ENCODE measurements at places on chromosomes 5 and 9.

DNA sequence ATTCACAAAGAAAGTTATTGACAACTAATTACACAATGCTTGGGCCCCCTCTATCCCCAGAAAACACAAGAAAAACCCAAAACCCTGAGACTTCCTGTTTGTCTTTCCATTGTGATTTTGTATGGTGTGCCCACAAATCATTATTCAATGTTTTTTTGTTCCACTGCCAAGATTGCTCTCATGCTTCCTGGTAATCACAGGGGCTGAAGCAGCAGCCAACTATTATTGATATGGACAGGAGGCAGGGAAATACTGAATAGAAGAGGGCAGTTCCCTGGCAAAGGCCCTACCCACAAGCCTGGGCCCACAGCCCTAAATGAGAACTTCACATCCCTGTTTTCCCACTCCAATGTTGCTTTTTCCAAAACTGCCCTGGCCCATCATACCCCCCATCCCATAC is 21.5 kb upstream of the RFK start:
- DNase-seq: no peak

- DNase-seq: no peak
Observed at GRCh38 chr5:171601266-171601881, 181.9 kb downstream of the FGF18 start.

DNA sequence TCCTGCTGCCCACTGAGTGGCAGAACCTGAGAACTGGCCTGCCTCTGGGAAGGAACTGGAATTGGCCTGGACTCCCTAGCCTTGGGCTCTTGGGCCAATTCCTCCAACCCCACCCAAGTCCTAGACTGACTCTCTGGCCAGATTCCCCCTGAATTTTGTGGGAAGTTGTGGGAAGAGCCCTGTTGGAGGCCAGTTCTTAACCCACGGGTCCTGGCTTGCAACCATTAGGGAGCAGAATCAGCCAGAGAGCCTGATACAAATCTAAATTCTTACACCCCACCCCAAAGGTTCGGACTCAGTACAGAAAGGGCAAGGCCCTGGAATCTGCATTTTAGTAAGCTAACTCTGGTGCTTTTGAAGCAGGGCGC is 125.3 kb upstream of the SLC25A48 start:
- no peak for DNase-seq

DNA sequence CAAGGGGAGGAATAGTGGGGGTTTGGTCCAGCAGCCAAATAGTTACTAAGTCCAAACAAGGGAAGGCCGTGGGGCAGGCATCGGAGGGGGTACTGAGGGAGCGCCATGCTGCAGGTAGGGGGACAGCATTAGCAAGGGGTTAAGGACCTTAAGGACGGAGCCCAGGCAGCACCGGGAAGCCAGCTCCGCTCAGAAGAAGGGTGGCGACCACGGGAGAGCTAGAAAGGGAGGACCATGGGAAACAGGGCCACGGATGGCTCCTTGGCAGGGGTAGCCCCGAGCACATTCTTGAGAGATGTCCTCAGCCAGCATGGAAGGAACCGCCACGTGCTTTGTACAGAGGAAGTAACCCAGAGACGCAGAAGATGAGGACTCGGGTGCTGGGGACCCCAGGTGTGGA is 76.2 kb upstream of the STXBP1 start:
- peak; percentile 50 for DNase-seq

DNA sequence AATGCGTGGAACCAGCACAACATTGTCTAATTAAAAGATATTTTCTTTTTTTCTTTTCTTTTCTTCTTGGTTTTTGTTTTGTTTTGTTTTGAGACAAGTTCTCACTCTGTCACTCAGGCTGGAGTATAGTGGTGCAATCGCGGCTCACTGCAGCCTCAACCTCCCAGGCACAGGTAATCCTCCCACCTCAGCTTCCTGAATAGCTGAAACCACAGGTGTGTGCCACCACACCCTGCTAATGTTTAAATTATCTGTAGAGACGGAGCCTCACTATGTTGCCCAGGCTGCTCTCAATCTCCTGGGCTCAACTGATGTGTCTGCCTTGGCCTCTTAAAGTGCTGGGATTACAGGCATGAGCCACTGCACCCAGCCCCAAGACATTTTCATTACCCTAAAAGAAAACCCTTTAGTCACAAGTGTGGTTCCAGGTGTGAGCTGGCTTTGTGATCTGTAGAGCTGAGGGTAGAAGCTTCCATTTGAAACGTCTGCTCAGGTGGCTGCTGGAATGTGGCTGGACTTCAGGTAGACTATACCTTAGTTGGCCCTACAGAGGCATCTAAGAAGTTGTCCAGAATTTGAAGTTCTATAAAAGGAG is 19.1 kb upstream of the NEK6 start:
- DNase-seq: no peak

- no peak for DNase-seq
Observed at GRCh38 chr5:10352430-10353240, 860 bp upstream of the MARCHF6 start.

DNA sequence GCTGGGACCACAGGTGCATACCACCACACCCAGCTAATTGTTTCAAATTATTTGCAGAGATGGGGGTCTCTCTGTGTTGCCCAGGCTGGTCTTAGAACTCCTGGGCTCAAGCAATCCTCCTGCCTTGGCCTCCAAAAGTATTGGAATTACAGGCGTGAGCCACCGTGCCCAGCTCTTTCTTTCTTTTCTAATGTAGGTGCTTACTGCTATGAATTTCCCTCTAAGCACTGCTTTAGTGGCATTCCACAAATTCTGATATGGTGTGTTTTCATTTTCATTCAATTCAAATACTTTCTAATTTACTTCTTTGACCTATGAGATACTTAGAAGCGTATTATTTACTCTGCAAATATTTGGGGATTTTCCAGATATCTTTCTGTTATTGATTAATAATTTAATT is 14.9 kb downstream of the HMGXB3 start:
- DNase-seq: no peak

DNA sequence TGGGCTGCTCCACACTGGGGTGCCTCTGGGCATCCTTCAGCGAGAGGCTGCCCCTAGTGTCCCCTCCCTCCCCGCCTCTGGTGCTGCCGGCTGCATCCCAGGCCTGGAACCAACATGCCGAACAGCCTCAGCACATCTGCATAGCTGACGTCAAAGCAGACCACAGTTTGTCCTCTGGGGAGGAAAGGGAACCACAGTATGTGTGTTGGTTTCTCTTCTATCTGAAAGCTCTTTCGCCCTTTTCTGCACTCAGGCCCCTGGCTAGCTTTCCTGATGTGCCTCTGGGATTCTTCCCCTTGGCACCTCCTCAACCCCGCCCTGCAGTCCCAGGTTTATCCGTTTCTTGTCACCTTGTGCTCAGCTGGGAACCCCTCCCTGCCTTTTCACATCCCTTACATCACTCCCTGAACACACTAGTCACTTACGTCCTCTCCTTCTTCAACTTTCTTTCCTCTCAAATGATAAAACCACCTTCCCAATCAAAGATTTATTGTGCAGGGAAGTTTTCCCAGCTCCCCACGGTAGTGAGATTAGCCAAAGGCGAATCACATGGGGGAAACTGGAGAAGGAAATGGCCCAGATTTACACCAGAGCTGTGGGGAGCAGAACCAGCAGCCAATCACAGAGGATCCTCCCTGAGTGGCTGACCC is 35.5 kb upstream of the B4GALT1 start:
- DNase-seq: no peak

DNA sequence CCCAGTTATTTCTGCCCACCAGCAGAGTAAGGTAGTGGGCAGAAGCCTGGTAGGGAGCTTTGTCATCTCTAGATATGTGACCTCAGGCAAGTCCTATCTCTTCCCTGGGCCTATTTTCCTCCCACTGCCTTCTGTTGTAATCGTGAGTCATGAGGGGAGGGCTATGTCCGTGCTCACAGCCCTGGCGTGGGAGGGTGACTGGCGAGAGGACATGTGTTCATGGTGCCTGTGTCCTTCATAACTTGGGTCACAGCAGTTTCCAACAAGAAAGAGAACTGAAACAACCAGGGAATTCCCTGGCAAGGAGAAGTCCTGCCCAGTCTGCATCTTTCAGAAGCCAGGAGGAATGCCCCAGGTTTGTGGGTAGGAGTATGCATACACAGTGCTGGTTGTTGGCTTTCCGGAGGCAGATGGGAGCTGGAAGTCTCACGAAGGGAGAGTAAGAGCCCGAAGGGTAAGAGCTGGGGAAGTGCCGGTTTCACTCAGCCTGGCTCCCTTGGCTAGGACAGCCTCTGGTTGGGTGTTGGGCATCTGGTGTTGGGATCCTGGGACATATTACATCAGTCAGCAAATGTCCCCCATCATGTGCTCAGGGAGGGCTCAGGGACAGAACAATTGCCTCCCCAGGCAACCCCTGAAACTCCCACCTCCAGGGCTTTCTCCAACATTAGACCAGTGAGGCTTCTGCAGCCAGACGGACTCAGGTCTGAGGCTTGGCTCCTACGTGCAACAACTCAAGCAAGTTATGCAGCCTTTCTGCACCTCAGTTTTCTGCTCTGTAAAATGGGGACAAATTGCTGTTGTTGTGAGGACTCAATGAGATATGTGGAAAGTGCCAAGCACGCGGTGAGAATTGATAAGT is 4.3 kb upstream of the TIFAB start:
- DNase-seq: peak; percentile 86

DNA sequence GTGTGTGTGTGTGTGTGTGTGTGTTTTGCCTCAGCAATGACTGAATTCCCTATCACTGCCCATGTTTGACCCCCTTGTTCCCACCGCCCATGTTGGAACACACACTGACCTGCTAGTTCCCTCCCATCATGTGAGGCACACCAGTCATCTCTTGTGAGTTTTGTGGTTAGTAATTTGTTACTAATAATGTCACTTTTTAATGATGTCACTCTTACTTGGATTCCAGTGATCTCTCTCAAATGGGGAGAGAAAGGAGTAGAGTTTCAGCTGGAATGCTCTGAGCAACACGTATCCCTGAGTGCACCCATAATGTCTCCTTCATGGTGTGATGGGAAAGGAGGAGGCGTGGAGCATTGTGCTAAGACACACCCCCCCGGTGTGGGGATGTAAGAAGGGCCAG is 172.6 kb downstream of the SH3GL2 start:
- DNase-seq: no peak

- DNase-seq: no peak
Observed at GRCh38 chr9:135320943-135321342, 158.6 kb upstream of the PPP1R26 start.

DNA sequence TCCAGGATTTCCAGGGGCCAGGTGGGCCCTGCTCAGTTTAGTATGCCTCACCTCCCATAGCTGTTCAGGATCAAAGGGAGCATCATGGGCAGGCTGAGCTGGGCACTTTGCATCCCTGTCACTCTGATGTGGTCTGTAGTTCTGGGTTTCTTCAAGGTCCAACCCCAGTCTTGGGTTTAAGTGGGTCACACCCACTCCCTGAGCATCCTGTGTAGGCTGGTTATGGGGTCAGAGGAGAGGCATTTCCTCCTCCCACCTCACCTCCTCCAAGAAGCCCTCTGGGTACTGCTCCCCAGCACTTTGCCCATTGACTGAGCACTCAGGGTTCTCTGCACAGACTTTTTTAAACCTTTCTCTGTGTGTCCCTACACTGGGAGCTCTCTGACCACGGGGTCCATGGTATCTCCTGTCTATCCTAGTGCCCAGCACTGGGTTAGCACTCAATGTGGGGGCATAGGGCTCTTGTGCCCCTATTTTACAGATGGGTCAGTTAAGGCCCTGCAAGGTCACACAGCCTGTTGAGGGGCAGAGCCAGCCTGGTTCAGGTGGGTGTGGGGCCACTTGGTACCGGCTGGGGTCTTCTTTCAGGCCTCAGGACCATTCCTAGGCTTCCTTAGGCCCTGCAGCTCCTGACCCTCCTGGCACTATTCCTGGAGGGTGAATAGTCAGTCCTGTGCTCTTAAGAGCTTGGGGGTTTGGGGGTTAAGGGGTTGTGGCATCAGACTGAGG is 19.0 kb downstream of the CXXC5 start:
- peak; percentile 61 for DNase-seq

- no peak for DNase-seq
Observed at GRCh38 chr9:128383791-128384190, 12.6 kb downstream of the URM1 start.

DNA sequence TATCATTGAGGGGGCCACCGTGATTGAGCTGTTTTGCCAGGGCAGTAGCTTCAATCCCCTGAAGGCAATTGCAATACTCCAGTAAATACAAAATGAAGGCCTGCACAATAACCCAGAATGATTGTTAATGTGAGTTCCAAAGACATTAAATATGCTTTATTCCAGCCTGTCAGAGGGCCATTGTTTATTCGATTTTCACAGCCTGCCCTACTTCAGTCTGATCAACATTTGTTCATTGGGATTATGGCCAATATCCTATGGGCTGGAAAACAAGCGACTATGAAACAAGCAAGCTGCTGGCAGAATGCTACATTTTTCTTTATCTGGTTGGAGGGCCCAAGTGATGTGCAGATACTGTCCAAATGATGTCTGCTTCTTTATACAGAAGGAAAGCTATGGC is 543.1 kb downstream of the TLE1 start:
- no peak for DNase-seq

- DNase-seq: no peak
Observed at GRCh38 chr9:127887792-127888191, 10.3 kb upstream of the AK1 start.

DNA sequence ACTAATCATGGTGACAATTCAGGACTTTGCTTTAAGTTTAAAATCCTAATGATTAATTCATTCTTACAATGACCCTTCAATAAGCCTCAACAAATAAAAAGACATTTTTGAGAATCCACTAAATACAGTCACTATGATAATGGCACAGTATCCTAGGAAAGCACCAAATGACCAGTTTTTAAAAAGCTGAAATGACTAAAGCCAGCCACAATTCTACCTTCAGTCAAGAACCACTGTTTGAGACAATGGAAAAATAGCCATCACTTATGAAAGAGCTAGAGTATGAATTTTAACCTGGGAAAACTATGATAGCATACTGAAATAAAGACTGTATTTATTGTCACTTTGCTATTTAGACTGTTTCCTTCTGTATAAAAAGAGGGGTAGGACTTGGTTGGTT is 14.0 kb downstream of the FBXW2 start:
- no peak for DNase-seq

DNA sequence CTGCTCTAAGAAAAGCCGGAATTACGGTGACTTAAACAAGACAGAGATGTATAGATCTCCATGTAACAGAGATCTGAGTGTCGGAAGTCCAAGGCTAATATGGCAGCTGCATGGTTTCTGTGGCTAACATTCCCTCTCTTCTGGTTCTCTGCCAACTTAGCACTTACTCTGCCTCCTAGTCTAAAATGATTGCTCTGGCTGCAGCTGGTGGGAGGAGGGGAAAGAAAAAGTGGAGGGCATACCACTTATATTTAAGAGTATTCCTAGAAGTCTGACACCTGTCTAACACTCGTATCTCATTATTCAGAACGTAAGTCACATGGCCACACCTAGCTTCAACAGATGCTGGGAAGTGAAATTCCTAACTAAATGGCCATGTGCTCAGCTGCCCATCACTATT is 551.5 kb upstream of the TLE4 start:
- DNase-seq: no peak

DNA sequence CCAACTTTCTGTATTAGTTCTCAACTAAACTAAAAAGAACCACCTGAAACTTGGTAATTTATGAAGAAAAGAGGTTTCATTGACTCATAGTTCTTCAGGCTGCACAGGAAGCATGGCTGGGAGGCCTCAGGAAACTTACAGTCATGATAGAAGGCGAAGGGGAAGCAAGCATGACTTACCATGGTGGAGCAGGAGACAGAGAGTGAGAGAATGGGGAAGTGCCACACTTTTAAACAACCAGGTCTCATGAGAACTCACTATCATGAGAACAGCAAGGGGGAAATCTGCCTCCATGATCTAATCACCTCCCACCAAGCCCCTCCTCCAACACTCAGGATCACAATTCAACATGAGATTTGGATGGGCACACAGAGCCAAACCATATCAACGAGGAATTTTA is 123.5 kb downstream of the DEPDC1B start:
- DNase-seq: no peak
